ENCODE measurements at places on chromosomes 16 and 17.

GRCh38 chr17:8393470-8394231, 4.0 kb downstream of the RNF222 start:
- no peak for DNase-seq

GRCh38 chr16:2085669-2086068, 37.9 kb downstream of the TSC2 start:
- no peak for DNase-seq

- DNase-seq = no peak
Measured at GRCh38 chr17:10025224-10025623, 120.2 kb upstream of the RCVRN start.

GRCh38 chr17:78493450-78493849, 83.7 kb downstream of the DNAH17 start:
- no peak for DNase-seq

DNA sequence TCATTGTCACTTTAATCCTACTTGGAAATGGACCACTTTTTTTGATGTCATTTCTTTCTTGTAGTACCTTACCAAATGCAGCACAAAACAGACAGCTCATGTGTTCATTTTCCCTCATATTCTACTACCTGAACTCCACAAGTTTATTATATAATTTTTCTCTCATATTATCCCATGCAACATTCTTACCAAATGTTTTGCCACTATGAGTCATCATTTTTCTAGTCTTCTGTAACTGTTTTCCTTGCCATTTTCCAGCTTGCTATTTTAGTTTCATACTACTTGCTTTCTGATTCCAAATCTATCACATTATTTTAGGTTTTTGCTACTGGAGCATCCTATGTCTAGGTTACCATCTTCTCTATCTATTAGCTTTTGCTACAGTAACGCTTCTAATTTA, 332.7 kb downstream of the ZFHX3 start:
- DNase-seq = no peak

GRCh38 chr16:51556694-51557340, 405.7 kb upstream of the SALL1 start:
- DNase-seq = peak; percentile 81

DNA sequence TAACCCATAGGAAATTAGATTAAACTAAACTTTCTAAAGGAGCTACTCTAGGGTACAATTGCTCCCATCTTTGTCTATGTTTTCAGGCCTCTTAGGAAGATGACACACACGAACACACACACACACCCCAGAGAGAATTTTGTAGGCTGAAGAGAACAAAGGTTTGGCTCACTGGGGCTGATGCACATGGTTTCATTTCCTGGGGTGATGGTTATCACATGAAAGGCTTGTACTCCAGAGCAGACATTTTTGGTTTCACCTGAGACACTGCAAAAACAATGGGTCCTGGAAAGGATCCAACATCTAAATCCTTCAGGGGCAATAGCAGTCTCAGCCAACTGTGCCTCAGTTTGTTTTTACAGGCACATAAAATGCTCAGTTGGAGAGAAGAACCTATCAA, 62.8 kb downstream of the GRB7 start:
- DNase-seq = no peak

DNA sequence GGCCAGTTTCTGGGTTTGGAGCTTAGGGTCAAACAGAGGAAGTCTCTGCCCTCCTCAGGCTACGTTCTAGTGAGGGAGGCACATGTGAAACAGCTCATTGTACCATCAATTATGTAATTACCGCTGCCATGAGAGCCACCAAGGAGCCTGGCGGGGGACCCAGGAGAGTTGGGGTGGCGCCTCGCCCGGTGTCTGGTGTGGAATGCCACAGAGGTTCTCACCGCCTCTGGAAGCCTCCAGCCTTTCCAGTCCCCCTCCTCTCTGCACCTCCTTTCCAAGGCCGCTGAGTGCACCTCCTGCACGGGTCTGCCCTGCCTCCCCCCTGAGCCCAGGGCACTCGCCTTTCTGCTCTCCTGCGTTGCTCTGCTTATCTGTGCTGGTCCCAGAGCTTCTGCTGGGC, 51.4 kb downstream of the SREBF1 start:
- DNase-seq = no peak

- DNase-seq = no peak
Measured at GRCh38 chr17:44990994-44991393, 22.9 kb upstream of the C1QL1 start.

- DNase-seq = no peak
Measured at GRCh38 chr16:11123666-11124065, 132.3 kb downstream of the SOCS1 start.

- no peak for DNase-seq
Measured at GRCh38 chr16:49972280-49972679, 52.7 kb upstream of the CNEP1R1 start.

DNA sequence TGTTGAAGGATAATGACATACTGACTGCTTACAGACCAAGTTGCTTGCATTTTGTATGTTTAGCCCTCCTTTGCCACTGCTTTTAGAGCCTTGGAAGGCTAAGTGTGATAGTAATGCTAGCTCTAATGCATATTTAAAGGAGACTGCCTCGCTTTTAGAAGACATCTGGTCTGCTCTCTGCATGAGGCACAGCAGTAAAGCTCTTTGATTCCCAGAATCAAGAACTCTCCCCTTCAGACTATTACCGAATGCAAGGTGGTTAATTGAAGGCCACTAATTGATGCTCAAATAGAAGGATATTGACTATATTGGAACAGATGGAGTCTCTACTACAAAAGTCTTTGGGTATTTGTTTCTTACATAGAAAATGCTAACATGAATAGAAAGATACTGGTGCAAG, 19.1 kb downstream of the CAPNS2 start:
- DNase-seq = no peak

DNA sequence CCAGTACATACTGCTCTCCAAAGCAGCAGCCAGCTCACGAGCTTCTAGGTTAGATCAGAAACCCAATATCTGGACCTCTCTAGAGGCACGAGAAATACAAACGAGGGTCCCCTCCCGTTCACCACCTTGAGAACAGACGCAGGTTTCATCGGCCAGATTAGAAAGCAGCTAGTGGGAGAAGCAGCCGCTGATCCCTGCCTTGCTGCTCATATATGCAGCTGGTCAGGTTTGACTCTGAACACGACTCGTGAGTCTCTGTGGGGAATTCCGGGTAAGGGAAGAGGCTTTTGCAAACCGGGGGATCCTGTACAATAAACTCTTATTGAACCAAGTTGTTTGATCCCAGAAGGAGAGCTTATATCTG, 1.6 kb downstream of the VAT1L start:
- DNase-seq = no peak

- DNase-seq = peak; percentile 80
Measured at GRCh38 chr16:83701494-83701893, 106.3 kb upstream of the HSBP1 start.

DNA sequence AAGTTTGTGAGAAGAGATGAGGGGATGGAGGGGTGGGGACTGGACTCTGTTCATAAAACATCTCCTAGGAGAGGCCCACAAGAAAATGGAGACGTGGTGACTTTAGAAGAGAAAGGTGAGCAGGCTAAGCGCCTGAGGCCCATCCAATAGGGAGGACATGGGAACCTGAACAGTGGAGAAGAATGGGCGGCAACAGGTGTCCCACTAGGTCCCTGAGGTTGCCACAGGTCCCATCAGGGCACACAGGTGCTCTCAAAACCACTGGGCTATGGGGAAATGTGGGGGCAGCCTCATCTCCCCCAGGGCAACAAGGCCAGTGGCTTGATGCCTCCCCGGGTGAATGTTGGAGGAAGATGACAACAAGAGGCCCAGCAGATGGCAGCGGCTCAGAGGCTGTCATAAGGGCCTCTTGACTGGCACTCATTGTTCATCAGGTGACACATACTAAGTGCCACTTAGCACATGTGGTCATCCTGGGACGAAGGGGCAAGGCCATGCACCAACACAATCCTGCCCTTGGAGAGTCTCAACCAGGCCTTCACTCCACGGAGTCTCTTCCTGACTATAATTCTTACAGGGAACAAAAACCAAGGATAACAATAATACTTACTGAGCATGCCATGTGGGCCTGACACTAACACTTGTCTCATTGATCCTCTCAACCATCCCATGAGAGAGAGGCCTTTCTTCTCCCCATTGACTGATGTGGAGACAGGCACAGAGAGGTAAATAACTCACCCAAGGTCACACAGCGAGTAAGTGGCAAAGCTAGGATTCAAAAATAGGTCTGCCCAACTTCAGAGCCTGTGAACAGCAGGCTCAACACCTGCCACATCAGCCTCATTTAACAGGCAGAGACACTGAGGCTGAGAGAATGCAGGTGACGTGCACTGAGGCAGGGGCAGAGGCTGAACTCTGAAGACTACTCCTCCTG, 38.0 kb downstream of the CUEDC1 start:
- peak; percentile 27 for DNase-seq

DNA sequence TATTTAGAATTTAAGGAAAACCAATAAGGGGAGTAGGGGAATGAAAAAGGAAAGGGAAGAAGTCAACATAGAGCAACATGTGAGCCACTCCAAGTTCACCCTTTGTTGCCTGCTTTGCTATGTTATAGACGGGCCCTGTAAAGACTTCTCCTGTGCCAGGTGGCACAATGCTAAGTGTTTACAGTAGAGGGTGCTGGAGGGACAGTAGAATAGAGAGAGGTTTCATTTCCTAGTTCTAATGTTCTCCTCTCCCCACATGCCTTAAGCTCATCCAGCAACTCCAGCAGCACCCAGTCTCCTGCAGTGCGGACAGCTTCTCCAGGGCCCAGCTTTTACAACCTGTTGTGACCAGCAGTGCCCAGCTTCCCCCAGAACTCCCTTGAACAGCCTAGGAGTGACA, 468.0 kb downstream of the HS3ST3B1 start:
- DNase-seq = no peak

DNA sequence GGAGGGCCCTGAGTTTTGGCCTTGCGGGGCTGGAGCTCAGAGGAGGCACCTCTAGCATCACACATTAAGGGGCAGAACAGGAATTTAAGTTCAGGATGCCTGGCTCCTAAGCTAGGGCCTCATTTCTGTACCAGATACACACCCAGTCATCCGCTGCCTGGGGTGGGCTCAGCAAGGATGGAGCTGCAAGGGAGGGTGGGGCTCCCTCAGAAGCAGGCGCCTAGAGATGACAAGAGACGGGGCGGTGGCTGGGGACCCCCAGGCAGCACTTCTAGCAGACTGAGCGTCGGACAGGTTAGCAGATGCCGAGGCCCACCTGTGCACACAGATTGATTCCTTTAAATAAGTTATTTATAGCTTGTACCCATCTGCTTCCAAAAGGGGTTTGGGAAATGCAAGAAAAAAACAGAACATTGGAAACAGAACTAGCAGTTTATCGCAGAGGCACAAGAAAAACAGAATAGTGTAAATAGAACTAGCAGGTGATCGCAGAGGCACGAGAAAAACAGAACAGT, 47.6 kb upstream of the CBFA2T3 start:
- DNase-seq = no peak

DNA sequence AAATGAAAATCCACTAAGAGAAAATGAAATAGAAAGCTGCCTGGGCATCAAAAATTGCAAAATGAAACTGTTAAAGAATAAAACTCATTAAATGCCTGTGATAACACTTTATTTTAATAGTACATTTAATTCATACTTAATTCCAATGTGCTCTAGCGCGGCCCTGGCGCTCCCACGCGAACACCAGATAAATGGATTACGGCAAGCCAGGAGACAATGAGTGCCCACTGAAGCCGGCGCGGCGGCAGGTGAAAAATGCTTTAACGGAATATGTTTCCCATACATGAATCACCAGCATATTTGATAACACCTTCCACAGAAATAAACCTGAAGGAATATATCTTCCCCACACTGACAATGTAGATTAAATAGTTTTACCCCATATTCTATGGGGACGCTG, 245.5 kb downstream of the RBFOX3 start:
- no peak for DNase-seq

- no peak for DNase-seq
Measured at GRCh38 chr17:73521376-73521775, 122.9 kb downstream of the SDK2 start.

DNA sequence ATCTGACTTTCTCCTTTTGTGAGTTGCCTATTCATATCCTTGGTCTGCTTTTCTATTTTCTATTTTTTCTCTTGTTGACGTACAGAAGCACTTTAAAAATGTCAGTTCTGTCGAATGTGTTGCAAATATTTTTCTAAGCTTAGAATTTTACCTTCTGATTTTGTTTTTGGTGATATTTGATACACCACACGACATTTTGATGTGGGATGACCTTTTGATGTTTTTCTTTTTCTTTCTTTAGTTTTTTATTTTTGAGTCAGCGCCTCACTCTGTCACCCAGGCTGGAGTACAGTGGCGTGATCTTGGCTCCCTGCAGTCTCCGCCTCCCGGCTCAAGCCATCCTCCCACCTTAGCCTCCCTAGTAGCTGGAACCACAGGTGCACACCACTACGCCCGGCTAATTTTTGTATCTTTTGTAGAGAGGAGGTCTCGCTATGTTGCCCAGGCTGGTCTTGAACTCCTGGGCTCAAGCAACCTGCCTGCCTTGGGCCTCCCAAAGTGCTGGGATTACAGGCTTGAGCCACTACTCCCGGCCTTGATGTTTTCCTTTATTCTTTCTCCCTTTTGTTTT, 39.6 kb downstream of the WSB1 start:
- no peak for DNase-seq

DNA sequence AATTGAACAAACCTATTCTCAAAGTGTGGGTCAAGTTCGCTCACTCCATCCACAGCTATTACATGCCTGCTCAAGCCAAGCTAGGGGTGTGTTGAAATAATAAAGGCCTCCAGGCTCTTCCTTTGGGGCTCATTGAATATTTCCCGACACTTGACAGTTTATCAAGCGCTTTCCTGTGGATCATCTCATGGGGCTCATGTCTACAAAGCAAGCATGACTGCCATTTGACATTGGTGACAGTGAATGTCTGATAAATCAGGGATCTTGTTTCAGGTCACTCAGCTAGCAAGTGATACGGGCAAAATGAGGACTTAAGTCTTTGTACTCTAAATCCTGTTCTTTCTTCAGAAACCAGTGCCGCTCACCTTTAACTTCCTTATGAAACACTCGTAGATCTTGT, 542.6 kb downstream of the TOX3 start:
- no peak for DNase-seq

- no peak for DNase-seq
Measured at GRCh38 chr17:71757956-71758355, 362.9 kb upstream of the SOX9 start.

- no peak for DNase-seq
Measured at GRCh38 chr17:64728041-64728695, 66.1 kb upstream of the SMURF2 start.

- DNase-seq = no peak
Measured at GRCh38 chr17:74954665-74955421, 17.7 kb downstream of the HID1 start.

GRCh38 chr16:275041-275641, 603 bp downstream of the RGS11 start:
- no peak for DNase-seq

GRCh38 chr17:49978501-49978900, 9.5 kb downstream of the DLX4 start:
- no peak for DNase-seq

- DNase-seq = no peak
Measured at GRCh38 chr16:46949241-46949892, 24.1 kb downstream of the DNAJA2 start.

GRCh38 chr17:48296453-48296852, 133.6 kb downstream of the SKAP1 start:
- no peak for DNase-seq

- no peak for DNase-seq
Measured at GRCh38 chr17:61928101-61928436, 287 bp upstream of the INTS2 start.

- no peak for DNase-seq
Measured at GRCh38 chr16:28186752-28187151, 25.0 kb downstream of the XPO6 start.

- DNase-seq = no peak
Measured at GRCh38 chr16:47278306-47278970, 134.7 kb upstream of the NETO2 start.
